ENCODE measurements at places on chromosomes 16 and 17.
A peak's percentile ranks its signal among the peaks of the same experiment; 100 is the strongest.

DNA sequence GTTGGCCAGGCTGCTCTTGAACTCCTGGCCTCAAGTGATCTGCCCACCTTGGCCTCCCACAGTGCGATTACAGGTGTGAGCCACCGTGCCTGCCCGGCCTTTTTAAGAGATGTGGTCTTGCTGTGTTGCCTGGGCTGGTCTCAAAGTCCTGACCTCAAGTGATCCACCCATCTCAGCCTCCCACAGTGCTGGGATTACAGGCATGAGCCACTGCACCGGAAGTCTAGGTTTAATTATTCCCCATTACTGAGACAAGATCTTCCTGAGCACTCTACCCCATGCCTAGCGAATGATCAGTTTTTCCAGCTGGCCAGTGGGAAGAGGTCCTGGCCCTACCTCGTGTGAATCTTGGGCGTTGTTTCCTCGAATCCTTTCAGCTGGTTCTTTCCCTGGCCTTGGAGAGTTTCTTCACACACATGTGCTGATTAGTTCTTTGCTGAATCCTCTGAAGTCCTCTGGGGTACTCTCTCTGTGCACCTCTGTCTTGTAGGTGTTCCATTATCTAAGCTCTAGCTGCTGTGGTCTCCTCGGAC lies 18.9 kb downstream of the C16orf54 start:
- no peak for DNase-seq

GRCh38 chr17:57086069-57086930 lies 1.3 kb downstream of the AKAP1 start:
- DNase-seq = peak; percentile 56

DNA sequence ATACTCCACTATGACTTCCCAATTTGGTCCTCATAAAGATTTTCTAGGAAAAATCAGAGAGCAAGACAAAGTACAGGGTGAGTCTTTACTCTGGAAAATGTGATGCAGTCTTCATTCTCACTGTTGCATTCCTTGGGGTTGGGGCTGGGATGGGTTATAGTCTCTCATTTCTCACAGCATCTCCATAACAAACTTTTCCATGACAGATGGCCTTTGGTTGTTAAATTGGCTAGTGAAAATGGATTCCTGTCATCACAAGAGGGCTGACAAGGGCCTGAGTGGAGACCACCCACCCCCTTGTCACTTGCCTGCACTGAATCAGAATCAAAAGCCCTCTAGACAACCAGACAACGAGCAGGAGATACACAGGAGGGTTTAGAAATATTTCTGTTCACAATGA lies 174.6 kb downstream of the AATF start:
- DNase-seq = no peak

GRCh38 chr16:77723108-77723514 lies 797 bp downstream of the NUDT7 start:
- peak; percentile 36 for DNase-seq

- no peak for DNase-seq
These were observed 101.9 kb downstream of the SDK2 start for GRCh38 chr17:73542323-73542722.

GRCh38 chr17:15464231-15464985 lies 3.0 kb downstream of the CDRT4 start:
- DNase-seq = peak; percentile 49

GRCh38 chr17:15263680-15264079 lies 1.4 kb downstream of the PMP22 start:
- no peak for DNase-seq

DNA sequence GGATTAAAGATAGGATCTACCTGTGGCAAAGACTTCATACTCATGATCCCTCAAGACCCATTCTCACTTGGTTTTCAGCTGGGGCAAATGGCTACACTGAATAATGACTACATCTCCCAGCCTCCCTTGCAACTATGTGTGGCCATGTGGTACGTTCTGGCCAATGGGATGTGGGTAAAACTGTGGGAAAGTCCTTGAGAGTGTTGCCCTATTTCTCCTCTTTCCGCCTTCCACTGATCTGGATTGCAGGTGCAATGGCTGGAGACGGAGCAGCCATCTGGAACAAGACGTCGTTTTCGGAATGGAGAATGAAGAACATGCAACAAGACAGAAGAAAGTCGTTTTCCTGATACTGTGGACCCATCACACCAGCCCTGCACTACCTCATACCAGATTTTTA lies 48.5 kb downstream of the HAPSTR1 start:
- no peak for DNase-seq

DNA sequence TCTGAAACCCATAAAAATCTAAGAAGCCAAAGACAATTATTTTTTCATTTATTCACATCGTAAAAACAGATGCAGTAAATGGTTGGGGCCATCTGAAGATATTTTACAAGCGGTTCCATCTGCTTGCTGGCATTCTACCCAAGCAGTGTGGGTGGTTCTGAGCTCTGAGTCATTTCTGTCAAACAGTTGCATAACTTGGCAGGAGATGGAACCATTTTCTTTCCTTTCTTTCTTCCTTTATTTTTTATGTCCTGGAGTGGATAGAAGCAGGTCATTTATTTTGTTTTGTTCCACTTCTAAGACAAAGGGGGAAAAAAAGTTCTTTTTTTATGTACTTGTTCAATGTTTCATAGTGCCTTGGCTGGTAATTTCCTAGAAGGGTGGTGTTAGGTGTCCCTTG lies 1151.9 kb upstream of the GOT2 start:
- DNase-seq = peak; percentile 20

GRCh38 chr17:64707050-64707591 lies 45.0 kb upstream of the SMURF2 start:
- peak; percentile 100 for DNase-seq

DNA sequence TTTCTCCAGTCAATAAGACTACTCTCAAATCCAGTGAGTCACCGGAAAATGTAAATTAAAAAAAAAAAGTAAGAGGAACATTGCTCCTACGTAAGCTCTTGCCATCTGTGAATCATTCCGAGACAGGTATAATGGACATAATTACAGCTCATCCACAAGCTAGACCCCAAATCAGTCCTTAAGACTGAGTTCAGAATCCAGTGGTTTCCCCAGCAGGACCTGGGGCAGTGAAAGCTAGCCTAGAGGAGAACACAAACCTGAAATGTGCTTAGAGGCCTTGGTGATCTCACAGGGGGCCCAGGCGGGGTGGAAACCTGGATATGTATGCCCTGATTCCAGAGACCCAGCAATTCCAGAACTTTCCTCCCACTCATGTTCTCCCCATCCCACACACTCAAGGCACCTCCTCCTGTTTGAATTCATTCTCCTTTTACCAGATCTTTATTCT lies 132.0 kb downstream of the COPRS start:
- no peak for DNase-seq

DNA sequence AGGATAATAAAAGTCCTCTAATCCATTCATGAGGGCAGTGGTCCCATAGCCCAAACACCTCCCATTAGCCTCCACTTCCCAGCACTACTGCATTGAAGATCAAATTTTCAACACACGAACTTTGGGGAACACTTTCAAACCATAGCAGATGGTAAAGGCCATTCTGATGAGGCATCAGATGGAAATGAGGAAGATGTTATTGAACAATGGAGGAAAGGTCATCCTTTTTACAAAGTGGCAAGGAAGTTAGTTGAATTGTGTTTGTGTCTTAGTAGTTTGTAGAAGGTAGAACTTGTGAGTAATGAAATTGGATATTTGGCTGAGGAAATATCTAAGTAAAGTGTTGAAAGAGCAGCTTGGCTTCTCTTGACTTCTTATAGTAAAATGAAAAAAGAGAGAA lies 93.3 kb upstream of the NLRP1 start:
- DNase-seq = peak; percentile 28

- DNase-seq = no peak
These were observed 13.5 kb upstream of the ALOX15B start for GRCh38 chr17:8025176-8025911.

DNA sequence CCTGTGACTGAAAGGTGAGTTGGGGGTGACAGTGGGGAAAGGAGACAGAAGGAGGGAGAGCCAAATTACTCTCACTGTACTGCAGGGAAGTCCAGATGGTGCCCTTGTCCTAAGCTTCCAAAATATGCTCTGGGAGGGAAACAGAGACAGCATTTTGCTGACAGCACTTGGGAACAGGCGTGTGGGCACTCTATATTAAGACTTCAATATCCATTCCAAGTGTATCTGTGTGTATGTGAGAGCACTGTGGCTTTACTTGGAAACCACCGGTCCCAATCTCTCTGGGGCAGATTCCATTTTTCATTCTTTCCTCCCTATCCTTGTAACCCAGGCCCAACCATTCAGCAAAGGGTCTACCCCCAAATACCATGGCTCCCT lies 407.3 kb downstream of the UTP18 start:
- no peak for DNase-seq

- DNase-seq = peak; percentile 52
These were observed 2.9 kb downstream of the CMIP start for GRCh38 chr16:81447383-81448101.

DNA sequence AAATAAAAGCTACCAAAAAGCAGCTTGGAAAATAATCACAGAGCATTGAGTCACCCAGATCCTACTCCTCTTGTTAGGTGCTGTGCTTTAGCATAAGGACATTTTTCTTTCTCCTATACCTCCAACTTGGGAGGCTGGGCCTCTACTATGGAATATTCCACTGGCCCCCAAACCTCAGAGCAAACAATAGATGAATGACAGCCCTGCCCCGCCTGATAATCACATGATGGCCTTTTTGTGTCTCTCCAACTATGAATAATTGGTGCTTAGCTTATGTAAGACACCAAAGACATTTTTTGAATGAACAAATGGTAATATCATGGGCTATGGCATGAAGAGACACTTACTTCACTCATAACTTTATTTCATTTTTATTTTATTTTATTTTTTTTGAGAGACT lies 250.2 kb downstream of the GRIN2A start:
- DNase-seq = no peak

GRCh38 chr17:21042458-21043295 lies at the start of gene USP22:
TSS of gene USP22 (minus strand) at chr17:21043011. CDS start at chr17:21042835, 176 bp downstream.
- peak; percentile 24 for DNase-seq

DNA sequence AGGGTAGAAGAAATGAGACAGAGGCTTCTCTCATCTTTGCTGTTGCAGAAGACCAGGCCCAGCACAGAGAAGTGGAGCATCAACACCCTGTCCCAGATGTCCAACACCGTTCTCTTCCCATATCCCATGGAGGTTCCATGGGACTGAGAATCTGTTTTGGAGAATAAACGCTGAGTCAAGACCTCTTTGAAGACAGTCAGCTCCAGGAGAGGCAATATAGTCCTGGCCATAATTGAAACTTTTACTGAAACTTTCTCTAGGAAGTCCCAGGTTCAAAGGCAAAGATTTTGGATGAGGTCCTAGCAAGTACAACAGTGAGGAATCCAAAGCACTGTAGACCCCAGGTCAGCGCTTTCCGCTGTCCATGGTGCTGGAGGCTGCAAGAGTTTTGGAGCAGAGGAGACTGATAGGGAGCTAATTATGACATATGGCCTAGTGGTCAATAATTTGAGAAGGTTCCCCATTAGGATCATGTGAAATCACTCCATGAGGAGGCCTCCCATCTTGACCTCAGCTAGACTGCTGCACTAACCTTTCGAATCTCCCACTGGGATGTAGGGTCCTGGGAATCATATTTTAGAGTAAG lies 36.0 kb downstream of the OSBPL7 start:
- no peak for DNase-seq

GRCh38 chr16:2839650-2840450 lies 9.7 kb downstream of the ZG16B start:
- no peak for DNase-seq

DNA sequence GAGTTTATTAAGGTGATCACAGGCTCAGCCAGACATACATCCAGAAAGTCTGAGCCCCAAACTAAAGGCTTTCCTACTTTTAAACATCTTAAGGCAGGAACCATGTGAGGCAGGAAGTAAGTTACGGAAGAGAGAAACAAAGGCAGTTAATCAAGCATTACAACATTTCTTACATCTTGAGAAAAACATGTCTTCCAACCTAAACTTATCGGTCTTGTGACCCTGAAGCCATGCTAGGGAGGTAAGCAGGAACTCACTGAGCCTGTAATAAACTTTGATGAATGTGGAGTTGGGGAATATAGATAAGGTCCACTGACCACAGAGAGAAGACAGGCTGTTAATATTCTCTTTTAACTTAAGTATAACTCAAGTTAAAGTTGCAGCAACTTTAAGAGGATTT lies 3.5 kb upstream of the ACSM3 start:
- DNase-seq = no peak

GRCh38 chr16:5932906-5933305 lies 835.3 kb upstream of the EEF2KMT start:
- no peak for DNase-seq

GRCh38 chr16:72991211-72991610 lies 56.7 kb downstream of the ZFHX3 start:
- DNase-seq = peak; percentile 47

DNA sequence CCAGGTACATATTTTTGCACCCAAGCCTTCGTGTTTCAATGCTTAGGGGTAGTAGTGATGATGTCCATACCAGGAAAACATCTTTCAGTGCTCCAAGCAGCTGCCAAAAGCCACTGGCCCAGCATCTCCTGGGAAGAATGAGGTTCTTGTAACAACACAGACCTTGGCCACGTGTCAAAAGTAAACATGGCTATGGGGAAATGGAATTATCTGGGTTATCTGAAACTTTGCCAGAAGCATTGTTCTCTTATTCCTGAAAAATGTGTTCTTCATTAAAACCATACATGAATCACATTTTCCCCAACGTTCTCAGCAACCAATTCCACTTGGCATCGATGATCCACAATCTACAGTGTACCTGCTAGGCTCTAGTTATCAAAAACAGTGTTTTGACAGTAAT lies 524.2 kb upstream of the EEF2KMT start:
- no peak for DNase-seq

DNA sequence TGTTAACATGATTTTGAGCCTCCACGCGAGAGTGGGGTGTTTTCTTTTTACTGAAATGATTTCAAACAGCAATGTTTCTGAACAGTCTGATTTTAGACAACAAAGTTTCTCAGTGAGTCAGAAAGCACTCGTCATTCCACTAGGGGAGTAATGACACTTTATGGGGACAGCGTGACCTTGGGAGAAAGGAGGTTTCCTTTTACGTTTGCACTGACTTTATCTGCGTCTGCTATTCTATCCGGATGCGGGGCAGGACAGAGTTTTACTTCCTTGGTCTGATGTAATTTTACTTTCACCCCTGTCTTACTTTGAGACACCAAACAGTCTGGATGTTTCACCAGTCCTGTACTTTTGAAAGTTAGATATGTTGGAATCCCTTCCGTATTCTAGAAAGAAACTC lies 20.7 kb downstream of the SLC47A1 start:
- no peak for DNase-seq

GRCh38 chr16:87132361-87133014 lies 184.7 kb downstream of the C16orf95 start:
- DNase-seq = peak; percentile 11

GRCh38 chr17:40850293-40850972 lies 16.6 kb downstream of the KRT12 start:
- DNase-seq = no peak

DNA sequence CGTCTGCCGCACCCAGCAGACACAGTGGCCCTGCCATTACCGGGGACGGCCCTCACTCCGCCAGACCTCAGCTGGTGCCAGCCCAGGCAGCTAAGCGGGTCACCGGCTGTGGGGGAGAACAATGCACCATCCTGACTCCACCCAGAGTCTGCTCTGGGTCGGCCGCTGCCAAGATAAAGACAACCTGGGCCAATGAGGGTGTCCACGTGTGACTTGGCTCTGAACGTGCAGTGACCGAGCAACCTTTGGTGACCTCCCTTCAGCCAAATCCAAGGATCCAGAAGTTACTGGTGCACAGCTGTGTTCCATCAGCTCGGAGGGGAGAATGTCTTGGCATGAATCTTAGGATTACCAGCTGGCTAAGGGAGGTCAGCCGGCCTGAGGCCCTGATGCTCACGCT lies 155.9 kb downstream of the NTN1 start:
- DNase-seq = no peak
